ENCODE measurements at places on chromosomes 2 and 18. TPM values are rescaled to one million over a fixed set of nuclear protein-coding genes. Genes with fewer than 3 reads are reported as not detected.

DNA sequence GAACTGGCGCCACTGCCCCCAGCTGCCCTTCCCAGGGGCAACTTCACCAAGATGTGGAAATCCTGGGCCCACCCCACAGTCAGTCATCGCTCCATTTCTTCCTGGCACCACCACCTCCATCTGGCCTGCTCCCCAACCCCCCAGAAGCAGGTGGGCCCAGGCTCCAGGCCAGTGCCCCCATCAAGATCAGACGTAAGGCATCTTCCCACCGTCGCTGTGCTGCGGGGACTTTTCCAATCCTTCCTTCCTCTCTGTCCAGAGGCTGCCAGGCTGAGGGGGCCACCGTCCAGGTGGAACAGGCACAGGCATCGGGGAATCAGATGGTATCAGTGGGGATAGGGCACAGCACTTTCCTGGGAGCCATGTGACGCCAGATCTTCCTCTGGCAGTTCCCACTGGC, 8.1 kb downstream of the PRLH start:
- DNase-seq = no peak

DNA sequence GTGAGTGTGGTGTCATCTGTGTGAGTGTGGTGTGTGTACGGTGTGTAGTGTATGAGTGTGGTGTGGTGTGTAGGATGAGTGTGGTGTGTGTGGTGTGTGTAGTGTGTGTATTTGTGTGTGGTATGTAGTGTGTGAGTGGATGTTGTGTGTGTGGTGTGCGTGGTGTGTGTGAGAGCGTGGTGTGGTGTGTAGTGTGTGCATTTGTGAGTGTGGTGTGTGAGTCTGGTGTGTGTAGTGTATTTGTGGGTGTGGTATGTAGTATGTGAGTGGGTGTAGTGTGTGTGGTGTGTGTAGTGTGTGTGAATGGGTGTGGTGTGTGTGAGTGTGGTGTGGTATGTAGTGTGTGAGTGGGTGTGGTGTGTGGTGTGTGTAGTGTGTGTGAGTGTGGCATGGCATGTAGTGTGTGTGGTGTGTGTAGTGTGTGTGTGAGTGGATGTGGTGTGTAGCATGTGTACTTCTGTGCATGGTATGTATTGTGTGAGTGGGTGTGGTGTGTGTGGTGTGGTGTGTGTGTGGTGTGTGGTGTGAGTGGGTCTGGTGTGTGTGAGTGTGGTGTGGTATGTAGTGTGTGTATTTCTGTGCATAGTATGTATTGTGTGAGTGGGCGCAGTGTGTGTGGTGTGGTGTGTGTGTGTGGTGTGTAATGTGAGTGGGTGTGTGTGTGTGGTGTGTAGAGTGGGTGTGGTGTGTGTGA, 227.8 kb downstream of the BCL2 start:
- DNase-seq = no peak

ABCB11 gene
- total RNA-seq = not detected

DNA sequence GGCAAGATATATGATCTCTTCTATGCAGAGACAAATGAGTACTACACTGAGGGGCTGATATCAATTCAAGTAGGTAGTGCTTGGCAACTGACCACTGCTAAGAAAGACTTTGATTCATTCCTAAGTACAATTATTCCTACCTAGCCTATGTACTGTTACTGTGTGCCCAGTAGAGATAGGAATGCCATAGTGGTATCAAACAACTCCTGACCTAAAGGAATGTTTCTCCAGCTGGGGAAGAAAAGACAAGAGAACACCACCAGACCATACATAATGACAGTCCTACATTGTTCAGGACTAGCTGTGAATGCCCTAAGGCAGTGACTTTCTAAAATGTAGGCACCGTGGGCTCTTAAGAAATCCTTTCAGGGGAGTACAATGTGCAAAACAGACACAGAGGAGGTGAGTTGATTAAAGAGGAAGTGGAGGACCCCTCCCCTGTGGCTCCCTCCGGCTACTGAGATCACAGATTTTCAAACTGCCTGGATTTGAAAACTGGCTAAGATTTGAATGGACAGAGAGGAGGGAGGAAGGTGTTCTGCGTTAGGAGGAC, 89.1 kb downstream of the ANTXR1 start:
- DNase-seq = no peak

DNA sequence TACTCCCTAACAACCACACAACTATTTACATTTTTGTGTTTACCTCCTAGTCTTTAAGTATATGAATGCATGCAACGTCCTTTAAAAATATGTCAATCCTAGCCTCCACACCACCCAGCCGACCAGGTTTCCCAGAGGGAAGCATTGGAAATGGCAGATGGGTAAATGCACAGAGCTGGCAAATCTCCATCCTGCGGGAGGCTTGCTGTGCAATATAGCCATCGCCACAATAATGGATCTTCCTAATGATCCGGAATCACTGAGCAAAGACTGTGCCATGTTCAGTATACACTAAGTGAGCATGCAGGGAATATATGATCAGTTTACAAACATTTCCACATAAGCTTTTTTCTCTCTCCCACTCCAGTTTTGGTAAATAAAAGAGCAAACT, 131.8 kb downstream of the NEDD4L start:
- no peak for DNase-seq

Data from psoas muscle (tissue), 8 donors.